ENCODE measurements at places on chromosomes 7 and 10.

- no peak for DNase-seq
Observed at GRCh38 chr7:128726059-128726736, 13.0 kb upstream of the CALU start.

GRCh38 chr7:110871856-110872255 is 219.1 kb upstream of the LRRN3 start:
- no peak for DNase-seq

GRCh38 chr7:132192809-132193208 is 383.5 kb downstream of the PLXNA4 start:
- DNase-seq, result no peak

DNA sequence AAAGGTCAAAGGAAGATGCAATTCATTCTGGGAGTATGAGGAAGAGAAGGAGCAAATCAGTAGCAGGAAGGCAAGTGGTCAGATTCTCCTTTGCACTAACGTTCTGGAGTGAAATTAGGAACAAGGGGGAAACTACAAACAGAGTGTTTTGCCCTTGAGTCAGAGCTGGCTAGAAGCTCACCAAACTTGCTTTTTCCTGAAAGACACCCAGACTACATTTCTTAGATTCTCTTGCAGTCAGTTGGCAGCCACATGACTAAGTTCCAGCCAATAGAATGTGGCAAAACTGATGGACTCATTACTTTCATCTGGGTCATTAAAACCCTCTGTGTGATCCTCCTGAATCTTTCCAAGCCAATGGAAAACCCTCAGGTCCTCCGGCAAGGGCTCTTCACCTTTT is 18.6 kb upstream of the DLX5 start:
- no peak for DNase-seq

DNA sequence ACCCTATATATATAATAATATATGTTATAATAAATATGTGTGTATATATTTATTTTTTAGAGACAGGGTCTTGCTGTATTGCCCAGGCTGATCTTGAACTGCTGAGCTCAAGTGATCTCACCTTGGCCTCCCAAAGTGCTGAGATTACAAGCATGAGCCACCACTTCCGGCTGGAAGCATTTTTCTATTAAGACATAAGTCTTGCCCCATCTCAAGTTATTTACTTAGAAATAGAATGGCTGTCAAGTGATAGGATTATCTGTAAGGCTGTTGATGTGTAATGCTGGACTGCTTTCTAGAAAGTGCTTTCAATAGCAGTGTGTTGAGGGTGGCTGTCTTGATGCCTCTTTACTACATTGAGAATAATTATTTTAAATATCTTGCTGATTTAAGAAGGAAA is 65.2 kb downstream of the ZMYND11 start:
- no peak for DNase-seq

GRCh38 chr10:67852761-67853160 is 14.8 kb upstream of the DNAJC12 start:
- DNase-seq, result no peak

DNA sequence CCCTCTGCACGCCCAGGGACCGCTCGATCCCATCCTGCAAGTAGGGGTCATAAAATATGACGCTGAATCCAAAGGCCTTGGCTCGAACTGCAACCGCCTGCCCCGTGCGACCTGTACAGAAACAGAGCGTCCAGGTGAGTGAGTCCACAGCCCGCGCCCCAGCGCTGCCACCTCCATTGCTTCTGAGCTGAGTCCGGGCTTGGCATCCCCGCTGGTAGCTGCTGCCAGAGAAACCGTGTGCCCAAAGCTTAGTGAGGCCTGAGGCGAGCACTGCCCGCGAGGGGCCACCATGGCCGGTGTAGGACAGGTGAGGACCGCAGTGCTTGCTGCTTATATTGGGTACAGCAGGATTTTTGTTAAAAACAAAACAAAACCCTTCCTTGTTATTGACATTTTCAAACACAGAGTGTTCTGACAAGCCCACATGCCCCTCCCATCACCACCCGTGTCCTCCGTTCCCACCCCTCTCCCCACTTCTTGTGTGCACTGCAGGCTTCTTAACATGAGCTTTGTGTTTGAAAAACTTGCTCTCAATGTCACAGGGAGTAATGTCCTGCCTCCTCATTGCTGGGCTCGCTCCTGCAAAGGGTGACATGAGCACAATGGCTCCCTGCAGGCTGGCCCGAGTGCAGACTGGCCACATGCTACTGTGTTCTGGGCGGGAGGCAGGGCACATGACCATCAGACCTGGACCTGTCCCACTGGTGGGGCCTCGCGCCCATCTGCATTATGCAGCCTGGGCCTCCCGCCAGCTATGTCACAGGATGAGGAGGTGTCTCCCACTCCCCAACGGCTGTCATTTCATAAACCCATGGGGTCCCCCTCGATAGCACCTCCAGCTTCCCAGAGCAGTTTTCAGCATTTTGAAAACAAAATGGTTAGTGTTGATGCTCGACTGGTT is 52.9 kb downstream of the ZRANB1 start:
- DNase-seq, result no peak

DNA sequence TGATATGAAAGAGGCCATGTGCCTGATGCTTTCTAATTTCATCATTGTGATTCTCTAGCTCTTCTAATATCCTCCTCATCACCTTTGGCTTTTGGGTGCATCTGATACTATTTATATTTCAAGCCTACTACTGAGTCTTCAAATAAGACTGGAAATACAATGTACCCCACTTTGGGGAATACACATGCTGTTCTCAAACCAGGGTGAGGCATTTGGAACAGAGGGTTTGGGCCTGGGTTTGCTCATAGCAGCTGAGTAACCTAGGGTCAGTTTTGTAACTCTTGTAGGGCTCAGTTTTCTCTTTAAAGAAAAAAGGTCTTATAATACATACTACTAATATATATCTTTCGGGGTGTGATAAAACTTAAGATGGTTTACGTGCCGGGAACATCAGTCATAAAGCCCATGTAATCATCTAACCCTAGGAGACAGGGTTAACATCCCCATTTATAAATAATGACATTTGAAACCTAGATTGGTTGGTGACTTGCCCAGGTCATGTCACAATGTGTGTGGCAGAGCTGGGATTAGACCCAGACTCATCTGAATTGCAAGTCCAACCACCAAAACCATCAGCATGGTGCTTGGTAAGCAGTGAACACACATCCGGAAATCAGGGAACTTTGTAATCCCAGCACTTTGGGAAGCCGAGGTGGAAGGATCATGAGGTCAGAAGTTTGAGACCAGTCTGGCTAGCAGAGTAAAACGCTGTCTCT is 23.0 kb downstream of the AKR1B15 start:
- no peak for DNase-seq

GRCh38 chr10:129771991-129772431 is 192.1 kb downstream of the EBF3 start:
- no peak for DNase-seq

GRCh38 chr7:74097937-74098614 is 14.5 kb downstream of the LIMK1 start:
- no peak for DNase-seq

DNA sequence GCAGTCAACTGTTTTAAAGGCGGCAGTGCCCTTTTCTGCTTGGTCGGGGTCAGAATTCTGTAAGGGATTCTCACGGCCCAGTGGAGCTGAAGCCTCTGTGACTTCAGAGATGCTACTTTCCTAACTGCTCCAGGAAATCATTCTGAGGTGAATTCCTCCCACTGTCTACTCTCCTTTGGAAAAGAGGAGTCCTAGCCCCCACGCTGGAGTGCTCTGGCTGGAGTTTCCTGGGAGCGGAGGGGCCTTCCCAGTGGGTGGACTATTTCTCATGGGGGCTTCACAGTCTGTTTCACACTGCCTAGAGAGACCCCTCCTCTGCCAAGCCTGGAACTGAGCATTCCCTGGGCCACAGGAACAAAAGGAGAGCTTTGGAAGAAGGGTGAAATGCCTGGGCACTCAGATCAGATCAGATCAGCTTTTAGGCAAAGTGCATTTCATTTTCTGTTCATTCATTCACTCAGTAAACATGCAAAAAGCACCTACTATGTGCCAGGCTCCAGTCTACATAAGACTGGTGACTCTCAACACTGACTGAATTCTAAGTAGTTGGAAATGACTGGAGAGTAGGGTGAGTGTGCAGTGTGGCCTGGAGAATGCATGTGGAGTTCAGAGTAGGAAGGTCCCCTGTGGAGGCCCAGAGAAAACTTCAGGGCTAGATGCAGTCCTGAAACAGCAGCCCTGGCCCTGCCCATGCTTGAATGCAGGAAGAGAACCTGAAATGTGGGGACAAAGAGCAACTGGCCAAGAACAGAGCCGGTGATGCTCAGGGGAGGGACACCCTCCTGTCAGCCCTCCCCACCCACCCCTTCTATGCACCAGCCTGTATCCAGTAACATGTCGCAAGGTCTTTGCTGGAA is 12.2 kb downstream of the ZNF488 start:
- no peak for DNase-seq

DNA sequence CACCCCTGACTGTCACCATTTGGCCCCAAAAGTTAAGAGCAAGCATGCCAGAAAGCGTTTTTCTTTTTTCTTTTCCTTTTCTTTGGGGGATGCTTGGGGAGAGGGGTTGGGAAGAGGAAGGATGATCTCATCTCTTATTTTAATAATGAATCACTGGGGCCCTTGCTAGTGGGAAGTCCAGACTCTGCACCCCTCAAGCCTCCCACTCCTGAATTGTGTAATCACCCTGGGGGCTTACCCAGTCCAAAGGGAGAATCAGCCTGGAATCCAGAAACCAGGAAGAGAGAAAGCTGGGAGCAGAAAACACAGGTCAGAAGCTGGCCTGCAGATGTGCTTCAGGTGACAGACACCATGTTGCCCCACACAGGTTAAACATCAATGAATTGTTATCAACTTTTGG is 14.7 kb upstream of the HABP2 start:
- DNase-seq, result no peak

All from CD4-positive, alpha-beta T cell treated with Interleukin-4 for 4 hours (primary cell).